ENCODE measurements at places on chromosomes 7 and 10.

DNA sequence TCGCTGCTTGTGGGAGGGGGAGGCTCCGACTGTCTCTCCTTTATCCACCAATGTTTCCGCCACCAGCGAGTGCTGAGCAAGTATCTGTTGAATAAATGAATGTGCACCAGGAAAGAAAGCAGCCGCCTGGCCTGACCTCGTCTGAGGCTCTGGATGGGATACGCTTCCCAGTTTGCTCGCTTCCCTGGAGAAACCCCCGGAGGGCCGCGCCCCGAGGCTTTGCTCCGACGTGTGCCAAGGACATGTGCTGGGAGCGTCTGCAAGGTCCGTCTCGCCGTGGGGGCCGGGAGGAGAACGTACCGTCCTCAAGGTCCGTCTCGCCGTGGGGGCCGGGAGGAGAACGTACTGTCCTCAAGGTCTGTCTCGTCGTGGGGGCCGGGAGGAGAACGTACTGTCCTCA is 536.4 kb downstream of the DNAJB6 start:
- H3K36me3 ChIP-seq, result no peaks in the 10 kb centered on the region
- peaks cover 7% of the 10 kb centered on the region for H3K4me1 ChIP-seq
- H3K27ac ChIP-seq, result no peak overlapping the region
- no peak for DNase-seq
- H3K27me3 ChIP-seq, result no peaks in the 10 kb centered on the region
- no peak overlapping the region for H3K4me3 ChIP-seq

DNA sequence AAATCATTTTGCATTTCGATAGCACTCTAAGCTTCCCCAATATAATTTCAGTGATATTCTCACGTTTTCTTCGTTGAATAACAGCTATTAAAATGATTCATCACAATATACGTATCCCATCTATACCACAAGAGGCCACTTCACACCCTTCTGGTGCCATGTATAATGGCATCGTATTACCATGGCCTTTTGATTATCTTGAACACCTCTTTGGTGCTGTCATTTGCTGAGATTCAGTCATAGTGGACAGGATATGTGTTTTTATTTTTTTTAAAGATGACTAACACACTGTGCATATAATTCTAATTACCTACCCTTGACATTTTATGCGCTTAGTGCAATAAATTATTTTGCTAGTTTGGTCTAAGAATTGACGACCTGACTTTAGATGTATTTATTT is 6.7 kb upstream of the INSYN2A start:
- no peak overlapping the region for H3K4me3 ChIP-seq
- no peaks in the 10 kb centered on the region for H3K4me1 ChIP-seq
- peaks cover 4% of the 10 kb centered on the region for H3K27me3 ChIP-seq

GRCh38 chr7:138186951-138187351 is 110.7 kb downstream of the AKR1D1 start:
- no peak overlapping the region for H3K4me3 ChIP-seq
- no peak overlapping the region for H3K27ac ChIP-seq
- no peaks in the 10 kb centered on the region for H3K36me3 ChIP-seq

DNA sequence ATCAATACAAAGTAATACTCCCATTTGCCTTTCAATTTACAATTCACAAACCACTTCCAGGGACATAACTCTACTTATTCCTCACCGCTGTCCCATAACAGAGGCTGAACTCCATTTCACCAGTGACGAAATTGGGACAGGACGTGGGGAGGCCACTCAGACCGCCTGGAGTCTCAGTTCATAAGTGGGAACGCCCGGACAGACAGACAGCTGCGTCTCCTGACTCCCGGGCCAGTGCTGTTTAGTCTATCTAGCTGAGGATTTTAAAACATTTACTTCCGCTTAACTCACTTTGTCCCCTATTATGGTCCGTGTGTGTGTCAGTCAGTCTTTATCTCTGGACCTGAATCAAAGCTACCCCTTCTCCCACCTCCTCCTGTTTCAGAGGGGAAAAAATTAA is 67.4 kb upstream of the ZNF438 start:
- H3K27ac ChIP-seq, result no peak overlapping the region
- H3K36me3 ChIP-seq, result no peaks in the 10 kb centered on the region
- peaks cover 57% of the 10 kb centered on the region for H3K4me1 ChIP-seq
- H3K27me3 ChIP-seq, result no peaks in the 10 kb centered on the region

GRCh38 chr10:90414926-90415325 is 442.9 kb downstream of the HTR7 start:
- H3K27me3 ChIP-seq, result no peaks in the 10 kb centered on the region
- no peaks in the 10 kb centered on the region for H3K36me3 ChIP-seq
- H3K27ac ChIP-seq, result no peak overlapping the region
- H3K4me3 ChIP-seq, result no peak overlapping the region
- no peaks in the 10 kb centered on the region for H3K4me1 ChIP-seq

DNA sequence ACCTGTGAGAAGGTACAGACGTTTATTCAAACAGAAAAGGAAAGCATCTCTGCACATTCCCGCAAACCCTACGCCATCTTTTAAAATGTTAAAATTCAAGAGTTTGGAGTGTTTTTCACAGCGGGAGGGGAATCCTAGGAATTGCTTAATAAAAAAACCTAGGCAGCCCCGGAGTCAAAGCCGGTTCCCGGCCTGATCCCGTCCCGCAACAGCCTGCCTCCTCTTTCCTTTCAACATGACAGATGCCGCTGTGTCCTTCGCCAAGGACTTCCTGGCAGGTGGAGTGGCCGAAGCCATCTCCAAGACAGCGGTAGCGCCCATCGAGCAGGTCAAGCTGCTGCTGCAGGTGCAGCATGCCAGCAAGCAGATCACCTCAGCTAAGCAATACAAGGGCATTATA is 123.0 kb upstream of the VSTM2A start:
- DNase-seq, result no peak
- H3K27ac ChIP-seq, result no peak overlapping the region
- no peaks in the 10 kb centered on the region for H3K27me3 ChIP-seq
- no peaks in the 10 kb centered on the region for H3K36me3 ChIP-seq
